Neural crest cell (in vitro differentiated cells): ENCODE measurements at places on chromosomes 5 and 9.

GRCh38 chr5:75847561-75848021 lies 130.4 kb upstream of the POC5 start:
- DNase-seq = no peak

DNA sequence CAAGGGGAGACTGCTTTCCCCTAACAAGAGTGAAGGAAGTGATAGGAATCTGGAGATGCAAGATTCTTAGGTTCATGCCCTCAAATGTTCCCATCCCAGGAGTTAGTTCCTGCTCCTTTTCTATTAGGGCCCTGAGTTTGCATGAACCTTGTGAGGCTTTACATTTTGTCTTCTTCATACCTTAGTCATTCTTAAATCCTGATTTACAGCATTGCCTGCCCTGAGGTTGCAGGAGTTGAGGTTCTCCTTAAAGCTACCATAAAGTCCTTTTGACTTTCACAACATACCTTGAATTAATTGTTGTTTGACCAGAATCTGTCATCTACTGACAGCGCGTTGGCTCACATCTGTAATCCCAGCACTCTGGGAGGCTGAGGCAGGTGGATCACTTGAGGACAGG lies 151.5 kb upstream of the ABCA1 start:
- no peak for DNase-seq

DNA sequence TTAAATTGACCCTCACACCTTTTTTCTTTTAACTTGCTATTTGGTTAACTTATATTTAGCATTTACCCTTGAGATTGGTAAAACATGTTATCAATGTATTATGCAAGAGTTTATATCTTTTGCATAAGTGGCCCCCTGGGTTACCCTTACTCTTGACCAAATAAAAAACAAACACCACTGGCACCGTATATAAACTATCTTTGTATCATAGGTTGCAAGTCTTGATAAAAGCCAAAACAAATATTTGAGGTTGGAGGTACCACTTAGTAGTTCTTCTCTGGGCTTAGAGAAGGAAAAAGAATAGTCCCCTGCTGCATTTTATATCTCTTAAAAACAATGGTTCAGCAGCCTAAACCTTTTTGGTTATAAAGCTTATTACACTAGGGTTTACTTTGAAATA lies 61.3 kb downstream of the WDR36 start:
- DNase-seq = no peak

DNA sequence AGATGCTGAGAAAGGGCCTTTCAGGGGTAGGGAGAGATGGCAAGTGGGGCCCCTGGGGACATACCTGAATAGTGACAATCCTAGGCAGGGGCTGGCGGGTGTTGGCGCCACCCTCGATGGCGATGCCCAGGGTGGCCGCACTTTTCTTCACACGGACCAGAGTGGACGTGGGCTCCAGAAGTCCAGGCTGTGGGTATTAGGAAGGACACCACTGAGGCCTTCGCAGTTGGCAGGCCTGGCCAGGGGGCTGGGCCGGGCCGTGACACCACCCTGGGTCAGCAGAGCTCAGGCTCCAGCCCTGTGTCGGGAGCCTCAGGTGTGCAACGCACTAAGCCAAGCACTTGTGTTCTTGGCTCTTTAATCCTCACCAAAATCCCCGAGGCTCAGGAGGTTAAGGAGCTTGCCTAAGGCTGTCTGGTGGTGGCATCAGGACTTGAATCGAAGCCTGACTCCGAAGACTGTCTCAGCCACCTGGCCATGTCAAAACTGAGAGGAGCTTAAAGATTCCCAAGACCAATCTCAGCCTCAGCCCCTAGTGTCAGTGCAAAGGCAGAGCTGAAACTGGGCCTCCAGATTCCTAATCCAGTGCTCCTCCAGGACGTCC lies 15.5 kb upstream of the AKNA start:
- DNase-seq = no peak

GRCh38 chr5:81825237-81825636 lies 74.3 kb upstream of the SSBP2 start:
- no peak for DNase-seq

DNA sequence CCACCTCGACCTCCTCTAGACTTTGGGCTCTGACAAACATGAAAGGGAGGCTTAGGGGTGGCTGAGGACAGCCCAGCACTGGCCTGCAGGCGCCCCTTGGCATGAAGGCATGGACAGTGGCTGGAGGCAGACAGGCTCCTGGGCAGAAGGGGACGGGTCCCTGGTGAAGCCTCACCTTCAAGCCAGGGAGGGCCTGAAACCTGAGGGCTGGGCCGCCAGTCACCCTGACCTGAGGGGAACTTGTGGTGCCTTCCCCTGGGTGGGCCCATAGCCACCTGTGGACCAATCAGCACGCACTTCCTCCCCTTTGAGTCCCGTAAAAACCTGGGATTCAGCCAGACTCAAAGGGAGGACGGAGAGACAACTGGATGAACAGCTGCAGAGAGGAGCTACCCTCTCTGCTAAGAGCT lies 90.4 kb upstream of the PUM3 start:
- DNase-seq = no peak

DNA sequence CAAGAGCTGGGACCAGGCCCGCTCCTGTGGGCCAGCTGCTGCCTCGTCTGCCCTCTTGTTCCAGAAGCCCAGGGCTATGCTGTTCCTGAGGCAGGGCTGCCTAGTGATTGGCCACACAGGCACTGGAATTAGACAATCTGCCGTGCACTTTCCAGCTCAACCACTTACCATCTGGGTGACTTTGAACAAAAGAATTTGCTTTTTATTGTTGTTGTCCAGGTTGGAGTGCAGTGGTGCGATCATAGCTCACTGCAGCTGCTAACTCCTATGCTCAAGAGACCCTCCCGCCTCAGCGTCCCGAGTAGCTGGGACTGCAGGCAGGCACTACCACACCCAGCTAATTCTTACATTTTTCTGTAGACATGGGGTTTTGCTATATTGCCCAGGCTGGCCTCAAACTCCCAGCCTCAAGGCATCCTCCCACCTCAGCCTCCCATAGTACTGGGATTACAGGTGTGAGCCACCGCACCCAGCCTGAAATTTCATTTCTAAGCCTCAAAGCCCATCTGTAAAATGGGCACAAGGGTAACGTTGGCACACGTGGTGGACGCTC lies 1.2 kb upstream of the NEK6 start:
- DNase-seq = no peak

GRCh38 chr5:179759581-179760551 lies 27.2 kb downstream of the MAML1 start:
- no peak for DNase-seq

DNA sequence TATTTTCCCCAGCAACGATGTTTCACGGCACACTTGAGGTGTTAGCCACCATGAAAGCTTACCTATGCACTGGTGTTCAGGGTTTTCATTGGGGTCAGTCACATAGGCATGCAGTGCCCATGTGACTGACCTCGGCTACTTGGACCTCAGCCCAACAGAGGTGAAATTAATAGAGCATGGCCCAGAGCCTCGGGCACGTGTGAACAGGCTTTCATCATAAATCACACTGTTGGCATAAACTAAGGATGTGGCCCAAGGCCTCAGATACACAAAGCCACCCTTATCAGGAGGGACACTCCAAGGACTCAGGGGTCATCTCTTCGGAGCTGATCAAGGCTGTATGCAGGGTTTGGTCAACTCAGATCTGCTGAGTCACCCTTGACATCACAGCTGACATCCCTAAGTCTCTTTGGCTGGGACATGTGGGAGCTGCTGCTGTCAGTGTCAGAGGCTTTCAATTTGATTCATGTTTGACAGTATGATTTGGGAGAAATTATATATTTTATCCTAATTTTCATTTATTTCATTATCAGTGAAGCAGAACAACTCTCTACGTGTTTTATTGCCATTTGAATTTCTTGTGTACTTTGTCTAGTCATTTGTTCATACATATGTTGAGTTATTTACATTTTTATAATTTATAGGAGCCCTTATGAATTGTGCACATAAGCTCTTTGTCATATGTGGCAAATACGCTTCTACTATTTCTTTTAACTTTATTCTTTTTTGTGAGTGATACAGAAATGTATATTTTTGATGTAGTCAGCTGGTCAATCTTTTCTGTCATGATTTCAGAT lies 59.7 kb upstream of the ANKRD33B start:
- DNase-seq = no peak

GRCh38 chr9:37382161-37382981 lies 40.1 kb upstream of the GRHPR start:
- DNase-seq = no peak

GRCh38 chr5:21419383-21419782 lies 1431.4 kb upstream of the CDH18 start:
- DNase-seq = no peak

GRCh38 chr9:107246259-107247254 lies 36.5 kb upstream of the RAD23B start:
- DNase-seq = no peak

GRCh38 chr9:19122490-19123042 lies 4.7 kb downstream of the PLIN2 start:
- DNase-seq = no peak

- DNase-seq = no peak
Measured at GRCh38 chr9:131677444-131678180, 62.3 kb downstream of the RAPGEF1 start.

DNA sequence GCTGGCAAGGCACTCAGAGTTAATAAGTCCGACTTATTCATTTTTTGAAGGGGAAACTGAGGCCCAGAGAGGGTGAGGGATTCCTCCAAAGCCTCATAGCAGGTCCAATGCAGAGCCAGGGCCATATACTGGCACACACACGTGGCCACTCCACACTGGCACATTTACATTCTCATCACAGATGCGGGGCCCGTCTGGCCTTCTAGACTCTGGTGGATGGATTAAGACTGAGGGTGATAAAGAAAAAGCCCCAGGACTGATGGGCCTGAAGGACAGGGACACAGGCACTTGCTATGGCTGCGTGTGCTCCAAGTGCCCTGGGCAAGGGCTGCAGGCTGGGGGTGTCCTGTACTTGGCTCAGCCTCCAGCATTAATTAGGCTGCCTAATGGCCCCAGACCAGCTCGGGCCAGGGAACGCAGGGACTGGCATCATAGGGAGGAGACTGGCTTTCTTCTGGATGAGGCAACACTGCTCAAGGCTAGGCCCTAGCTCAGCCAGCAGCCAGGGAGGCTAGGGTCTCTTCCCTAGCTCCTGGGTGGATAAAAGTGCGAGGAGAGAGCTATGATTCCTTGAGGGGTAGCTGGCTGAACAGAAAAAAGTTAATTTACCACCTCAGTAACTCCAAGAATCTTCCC lies 28.5 kb upstream of the CSF1R start:
- no peak for DNase-seq

DNA sequence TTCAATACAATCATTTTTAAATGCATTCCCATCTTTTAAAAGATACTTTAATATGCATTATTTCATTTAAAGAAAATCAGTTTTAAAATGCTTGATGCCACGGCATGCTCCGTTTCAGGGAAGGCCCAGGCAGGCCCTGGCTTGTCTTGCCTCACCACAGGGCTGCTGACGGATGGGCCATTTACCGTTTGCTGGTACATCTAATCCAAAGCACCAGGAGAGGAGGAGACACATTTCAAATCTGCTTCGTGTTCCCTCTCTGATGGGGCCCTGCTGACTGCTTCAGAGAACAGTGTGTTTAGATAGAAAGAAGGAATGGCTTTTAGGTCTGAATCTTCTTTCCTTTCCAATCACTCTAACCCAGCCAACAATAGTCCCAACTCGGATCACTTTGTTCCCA lies 185.2 kb downstream of the DCP2 start:
- no peak for DNase-seq

DNA sequence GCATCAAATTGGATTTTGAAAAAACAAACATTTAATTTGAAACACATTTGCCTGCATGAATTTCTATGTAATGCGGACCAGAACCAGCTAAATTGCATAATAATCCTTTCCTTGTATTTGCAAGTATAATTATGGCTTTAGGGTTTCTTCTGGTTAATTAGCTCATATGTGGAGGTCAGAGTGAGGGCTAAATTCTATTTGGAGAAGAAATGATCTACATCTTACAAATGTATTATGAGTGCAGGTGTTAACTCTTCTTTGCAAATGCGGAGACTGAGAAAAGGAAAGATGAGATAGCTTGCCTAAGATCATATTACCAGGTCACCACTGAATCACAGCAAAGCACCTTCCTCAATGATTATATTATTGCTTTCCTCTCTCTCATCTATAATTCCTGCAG lies 194.7 kb downstream of the CDH9 start:
- no peak for DNase-seq
